ENCODE measurements at places on chromosomes 6 and 20.
A peak's percentile ranks its signal among the peaks of the same experiment; 100 is the strongest.

DNA sequence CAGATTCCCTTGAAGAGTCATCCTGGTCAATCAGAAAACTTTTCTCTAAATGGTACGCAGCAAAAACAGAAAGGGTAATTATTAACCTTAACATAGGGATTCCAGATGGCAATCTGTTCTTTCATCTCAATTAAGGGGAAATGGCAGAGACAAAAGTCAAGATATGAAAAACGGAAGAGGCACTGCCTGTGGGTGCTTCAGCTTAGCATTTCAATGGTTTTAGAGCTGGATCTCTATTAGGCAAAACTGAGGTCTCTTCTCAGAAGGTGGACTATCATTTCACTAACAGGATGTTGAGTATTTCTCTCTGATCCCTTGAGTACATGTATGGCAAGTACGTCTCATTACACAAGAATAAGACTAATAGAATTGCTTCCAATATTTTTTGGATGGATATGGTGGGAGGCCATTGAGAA, 296.9 kb downstream of the HIVEP2 start:
- no peak for DNase-seq

DNA sequence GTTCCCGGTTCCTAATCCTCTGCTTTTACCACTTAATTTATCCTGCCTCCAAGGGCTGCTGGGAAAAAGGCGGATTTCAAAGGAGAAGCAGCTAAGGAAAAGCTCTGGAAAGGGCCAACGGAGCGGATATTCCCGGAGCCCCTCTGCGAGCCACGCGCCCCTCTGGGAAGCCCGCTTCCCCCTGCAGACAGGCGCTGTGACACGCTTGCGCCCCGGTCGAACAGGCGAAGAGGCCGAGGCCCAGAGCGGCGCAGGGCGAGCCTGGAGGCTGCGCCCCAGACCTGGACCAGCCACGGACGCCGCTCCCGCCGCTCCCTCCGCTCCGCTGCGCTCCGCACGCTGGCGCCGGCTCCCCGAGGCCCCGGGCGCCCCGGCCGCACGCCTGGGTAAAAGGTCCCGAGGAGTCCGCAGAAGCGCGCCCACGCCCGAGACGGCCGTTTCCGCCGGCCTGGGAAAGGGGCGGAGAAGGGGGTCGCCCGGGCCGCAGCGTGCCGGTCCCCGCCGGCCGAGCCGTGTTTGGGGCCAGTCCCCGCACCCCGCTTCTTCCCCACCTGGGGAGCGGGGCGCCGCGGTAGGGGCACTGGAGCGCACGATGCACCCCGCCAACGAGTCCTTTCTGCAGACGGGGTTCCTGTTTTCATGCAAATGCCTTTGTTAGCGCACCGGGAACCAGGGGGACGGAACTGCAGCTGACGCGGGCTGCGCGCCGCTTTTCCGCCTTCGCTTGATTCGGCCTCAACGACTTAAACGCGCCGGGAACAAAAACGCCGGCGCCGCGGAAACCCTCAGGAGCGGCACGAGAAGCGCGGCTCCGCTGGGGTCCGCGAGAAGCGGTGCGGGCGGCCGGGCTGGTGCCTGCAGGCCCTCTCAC, 91.9 kb upstream of the SIRPA start:
- DNase-seq = peak; percentile 38

DNA sequence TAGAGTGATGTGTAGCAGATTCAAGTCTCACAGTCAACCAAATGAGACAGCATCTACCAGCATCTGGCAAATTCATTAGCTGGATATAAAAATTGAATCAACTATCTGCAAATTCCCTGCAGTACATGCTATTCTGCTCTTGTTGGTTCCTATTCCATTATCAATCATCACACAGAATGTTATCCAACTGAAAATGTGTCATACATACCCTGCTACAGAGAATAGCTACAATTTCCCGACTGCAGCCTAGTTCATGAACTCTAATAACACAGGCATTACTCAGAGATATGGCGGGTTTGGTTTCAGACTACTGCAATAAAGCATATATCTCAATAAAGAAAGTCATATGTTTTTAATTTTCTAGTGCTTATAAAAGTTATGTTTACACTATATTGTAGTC, 78.4 kb downstream of the AHI1 start:
- DNase-seq = no peak

- no peak for DNase-seq
These were observed 106.7 kb downstream of the PRDM1 start for GRCh38 chr6:106192824-106193223.

- no peak for DNase-seq
These were observed 29.5 kb downstream of the PXDC1 start for GRCh38 chr6:3721810-3722621.

DNA sequence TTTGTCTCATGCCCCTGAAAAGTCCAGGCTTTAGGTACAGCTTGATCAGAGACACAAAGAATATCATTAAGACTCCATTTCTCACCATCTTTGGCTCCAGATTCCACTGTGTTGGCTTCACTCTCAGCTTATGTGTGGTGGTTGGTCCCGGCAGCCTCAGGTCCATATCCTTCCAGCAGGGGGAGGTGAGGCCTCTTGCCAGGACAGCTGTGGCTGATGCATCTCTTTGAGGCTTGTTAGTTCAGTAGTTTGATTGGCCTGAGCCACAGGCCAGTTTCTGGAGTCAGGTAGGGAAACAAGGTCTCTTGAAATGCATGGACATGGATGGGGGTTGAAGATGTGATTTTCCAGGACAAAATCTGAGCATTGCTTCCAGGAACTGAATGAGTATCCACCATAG, 62.4 kb downstream of the JAG1 start:
- no peak for DNase-seq

- no peak for DNase-seq
These were observed 139.7 kb upstream of the RPS6KA2 start for GRCh38 chr6:166766769-166767168.

DNA sequence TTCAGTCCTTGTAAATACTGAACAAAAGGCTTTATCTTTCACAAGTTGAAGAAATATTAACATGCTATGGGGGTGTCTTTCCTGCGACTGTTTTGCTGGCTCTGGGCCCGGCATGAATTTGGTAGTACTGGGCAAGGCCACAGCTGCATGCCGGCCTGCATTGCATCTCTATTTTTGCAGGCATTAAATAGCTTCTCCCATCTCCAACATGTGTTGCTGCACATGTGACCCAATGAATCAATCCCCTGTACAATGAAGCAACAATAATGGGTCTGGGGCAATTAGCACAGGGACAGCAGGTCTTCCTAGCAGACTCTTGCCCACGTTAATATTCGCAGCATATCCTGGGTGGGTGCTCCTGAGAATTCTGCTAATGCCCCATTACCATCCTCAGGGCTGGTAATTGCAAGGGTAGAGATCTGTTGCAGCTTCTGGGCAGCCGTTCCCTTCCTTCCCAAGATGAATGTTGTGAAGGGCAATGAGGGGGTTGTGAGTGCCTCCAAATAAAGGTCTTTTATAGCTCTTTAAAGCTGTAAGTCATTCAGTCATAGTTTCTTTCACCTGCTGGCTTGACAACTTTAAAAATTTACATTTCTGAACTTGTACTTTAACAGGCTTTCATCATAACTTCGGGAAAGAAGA, 24.3 kb upstream of the CDYL start:
- DNase-seq = no peak

DNA sequence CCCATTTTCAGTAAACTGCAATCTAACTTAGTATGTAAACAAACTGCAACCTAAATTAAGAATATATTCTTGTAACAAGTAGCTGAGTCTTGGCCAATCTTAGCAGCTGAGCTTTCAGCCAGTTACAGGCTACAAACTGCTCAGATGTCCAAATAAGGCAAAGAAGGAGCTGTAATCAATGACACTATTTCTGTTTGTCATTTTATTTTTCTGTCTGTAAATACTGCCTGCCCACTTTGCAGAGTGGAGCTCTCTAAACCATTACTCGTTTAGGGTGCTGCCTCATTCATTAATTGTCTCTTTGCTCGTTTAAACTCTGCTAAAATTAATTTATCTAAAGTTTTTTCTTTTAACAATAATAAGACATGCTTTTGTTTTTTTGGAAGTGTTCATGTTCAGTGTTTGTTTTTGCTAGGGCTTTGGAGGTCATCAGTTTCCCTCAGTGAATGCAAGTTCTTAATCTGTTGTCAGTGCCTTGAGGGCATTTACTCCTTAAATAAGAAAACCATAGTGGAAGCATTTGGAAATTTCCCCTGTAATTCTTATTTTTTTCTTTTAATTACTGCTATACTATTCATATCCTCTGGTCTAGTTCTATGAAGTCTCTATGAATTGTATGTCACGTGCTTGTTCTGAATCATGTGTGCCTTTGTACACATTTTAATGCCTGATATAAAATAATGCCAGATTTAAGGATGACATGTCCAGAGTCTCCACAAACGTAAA, 3.6 kb upstream of the PRL start:
- DNase-seq = no peak

DNA sequence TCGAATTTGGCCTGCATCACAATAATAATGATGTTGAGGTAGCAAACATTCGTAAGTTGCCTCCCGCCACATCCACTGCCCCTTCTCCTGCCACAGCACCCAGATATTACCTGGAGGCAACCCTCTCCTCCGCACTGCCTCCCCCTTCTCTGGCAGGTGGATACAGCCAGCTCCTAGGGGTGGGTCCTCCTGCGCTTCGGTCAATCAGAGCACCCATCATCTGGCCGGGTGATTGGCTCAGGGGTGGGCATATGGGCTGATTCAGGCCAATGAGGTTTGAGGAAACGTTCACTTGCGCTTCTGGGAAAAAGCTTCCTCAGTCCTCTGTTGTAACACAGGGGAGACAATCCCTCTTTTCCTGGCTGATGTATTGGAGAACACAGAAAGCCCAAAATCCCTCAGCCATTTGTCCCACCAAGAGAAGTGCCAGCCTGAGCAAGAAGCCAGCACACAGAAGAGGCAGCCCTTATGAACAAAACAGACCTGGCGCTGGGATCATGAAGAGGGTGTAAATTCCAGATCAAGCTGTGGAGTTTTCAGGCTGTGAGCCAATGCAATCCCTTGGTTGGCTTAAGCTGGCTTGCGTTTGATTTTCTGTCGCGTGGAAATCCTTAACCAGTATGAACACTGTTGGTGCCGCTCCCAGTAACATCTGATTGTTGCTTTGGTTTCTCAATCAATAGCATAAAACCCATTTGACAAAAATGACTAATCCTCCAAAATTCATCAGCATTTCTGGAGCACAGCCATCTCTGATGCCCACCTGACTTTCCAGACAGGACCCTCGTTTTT, 82.2 kb downstream of the PRDM1 start:
- no peak for DNase-seq

- DNase-seq = no peak
These were observed 7.1 kb downstream of the VEGFA start for GRCh38 chr6:43776799-43777776.

DNA sequence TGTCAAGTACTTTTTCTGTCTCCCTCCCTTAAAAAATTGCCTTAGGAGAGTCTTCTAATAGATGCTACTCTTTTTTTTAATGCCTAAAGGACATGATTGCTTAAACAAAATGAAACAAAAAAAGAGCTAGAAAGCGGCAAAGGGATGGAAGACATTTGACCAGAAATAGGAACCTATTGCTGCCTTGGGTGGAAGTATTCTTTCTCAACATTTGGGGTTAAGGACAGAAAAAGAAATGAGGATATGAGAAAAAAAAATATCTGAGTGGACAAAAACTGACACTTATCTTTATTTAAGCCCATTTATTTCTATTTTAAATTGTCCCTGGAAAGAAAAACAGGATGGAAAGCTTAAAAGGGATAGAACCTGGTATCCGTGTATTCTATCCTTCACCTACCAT, 664.9 kb upstream of the CITED2 start:
- no peak for DNase-seq

DNA sequence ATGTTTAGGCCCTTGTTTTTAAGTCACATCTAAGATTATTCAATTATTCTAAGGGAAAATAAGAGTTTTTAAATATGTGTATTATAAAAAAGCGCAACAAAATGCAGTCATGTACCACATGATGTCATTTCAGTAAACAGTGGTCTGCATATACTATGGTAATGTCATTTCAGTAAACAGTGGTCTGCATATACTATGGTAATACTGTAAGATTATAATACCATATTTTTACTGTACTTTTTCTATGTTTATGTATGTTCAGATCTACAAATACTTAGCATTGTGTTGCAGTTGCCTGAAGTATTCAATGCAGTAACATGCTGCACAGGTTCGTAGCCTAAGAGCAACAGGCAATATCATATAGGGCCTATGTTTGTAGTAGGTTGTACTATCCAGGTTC, 21.4 kb downstream of the MEI4 start:
- no peak for DNase-seq

- DNase-seq = no peak
These were observed 3.6 kb downstream of the DXO start for GRCh38 chr6:31968326-31968725.

DNA sequence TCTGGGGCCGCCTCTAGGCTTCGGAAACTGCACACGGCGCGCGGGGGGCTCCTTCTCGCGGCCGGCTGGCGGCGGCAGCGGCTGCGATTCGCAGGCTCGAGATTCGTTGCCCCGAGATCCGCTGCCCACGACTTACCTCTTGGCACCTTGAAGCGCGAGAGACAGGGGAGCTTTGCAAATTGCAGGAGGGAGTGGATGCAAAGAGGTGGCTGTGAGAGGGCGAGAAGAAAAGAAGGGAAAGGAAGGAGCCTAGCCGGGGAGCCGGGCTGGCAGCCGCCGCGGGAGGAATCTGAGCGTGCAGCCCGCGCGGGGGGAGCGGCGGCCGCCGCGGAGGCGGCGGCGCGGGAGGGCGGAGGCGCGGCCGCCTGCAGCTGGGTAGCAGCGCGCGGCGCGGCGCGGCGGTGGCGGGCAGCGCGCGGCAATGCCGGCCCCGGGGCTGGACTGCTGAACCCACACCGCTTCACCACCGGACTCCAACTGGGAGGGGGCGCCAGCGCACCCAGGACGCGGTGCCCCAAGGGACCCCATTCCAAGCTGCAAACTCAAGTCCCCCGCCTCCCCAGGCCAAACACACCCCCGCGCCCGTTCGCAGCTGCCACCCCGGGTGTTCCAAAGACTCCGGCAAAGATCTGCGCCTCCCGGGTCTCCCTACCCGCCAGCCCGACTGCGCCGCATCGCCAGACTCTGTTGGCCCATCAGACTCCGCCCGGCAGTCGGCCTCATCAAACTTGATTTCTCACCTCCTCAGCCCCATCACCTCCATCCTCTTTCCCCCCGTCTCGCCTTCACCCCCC, 44.2 kb upstream of the SUPT3H start:
- peak; percentile 66 for DNase-seq

DNA sequence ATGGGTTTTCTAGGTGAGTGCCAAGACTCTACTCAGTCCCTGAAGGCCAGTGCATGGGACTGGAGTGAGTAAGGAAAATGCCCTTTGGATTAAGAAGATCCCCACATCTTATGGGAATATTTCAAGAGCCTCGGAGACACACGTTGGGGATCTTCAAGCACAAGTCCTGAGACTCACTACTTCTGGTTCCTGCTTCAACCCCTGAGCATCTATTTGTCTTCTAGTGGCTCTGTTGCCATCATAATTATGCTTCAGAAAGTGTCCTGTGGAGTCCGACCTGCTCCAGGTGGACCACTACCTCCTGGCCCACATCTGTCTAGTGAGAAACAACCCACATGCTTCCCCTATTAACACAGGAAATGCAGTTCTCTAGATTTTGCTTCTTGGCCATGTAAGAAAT, at the start of gene OR5V1:
OR5V1 (minus strand) TSS at position 101 of the 400 bp plus-strand sequence. CDS start 12,670 bp downstream, outside the sequence.
- DNase-seq = no peak

DNA sequence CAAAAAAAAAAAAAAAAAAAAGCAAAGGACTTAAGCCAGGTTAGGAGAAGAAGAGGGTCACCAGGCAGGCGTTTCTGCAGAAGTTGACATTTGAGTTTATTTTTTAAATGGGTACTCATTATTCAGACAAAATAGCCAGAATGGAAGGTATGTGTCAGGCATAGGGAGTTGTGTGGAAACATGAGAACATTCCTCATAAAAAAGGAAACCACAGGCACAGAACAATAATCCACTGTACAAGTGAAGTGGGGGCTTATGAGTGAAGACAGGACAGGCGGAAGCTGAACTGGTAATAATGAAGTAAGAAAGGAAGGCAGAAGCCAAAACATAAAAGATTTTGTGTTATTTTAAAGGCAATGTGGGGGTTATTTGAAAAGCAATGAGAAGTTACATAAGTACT, 104.6 kb downstream of the EPB41L2 start:
- no peak for DNase-seq
